ENCODE measurements at places on chromosomes 5 and 9. TPM values are rescaled to one million over a fixed set of nuclear protein-coding genes. Genes with fewer than 3 reads are reported as not detected.

The TRIO gene
- 56.0 TPM for total RNA-seq

DNA sequence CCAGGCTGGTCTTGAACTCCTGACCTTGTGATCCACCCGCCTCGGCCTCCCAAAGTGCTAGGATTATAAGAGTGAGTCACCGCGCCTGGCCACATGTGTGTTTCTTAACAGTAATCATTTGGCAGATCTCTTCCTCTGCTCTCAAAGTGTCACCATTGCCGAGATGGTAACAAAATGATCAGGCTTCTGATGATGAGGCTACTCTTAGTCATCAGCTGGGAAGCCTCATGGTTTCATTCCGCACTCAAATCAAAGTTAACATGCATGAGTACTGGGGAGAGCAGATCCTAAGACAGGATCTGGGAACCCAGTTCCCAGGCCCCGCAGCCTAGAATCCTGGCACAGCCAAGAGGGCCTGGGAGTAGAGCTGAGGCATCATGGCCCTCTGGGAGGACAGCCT lies 27.4 kb downstream of the BARHL1 start:
- DNase-seq, result no peak

DNA sequence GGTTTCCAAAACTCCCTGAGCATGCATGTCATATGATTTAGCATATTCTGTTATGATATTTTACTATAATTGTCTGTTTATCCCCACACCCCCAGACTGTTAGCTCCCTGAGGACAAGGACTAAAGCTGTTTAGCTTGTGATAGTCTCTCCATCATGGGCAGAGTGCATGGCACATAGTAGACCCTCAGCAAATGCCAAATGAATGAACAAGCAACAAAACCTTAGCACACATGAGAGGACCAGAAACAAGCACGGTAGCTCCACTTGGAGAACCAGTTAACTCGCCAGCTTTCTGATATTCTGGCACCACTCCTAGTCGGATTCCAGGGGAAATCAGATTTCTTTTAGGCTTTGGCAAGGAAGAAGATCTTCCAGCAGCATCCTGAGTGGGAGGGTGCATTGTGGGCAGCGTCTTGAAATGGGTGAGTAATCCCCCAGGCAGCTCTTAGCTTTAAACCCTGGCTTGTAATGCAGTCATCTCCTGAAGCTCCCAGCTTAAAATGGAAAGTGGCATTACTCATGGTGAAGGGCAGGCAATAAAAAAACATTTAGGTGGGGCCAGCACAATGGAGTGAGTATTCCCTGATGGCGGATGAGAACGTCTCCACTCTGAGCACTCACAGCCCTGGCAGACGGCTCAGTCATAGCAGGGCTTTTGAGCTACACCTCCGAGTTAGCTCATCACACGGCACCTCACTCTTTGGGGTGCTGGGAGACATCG lies 41.1 kb downstream of the FGF1 start:
- DNase-seq, result no peak

- DNase-seq, result no peak
Observed at GRCh38 chr5:33507426-33507825, 66.7 kb downstream of the TARS1 start.

DNA sequence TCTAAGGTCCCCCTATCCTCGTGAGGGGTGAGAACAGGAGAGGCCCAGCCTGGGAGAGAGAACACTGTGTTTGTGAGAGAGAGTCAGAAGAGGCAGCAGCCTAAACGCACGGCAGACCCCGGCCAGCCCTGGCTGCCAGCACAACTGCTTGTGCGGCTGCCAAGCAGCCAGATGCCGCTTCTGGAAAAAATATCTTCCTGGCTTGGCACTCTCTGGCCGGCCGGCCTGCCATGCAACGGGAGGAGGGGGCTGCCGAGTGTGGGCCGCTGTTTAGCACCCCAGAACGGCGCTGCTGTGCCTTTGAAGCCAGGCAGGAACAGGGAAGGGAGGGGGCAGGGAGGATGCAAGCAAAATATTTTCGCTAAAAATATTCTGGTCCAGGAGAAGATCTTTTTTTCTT lies 105.0 kb downstream of the FGF18 start:
- DNase-seq, result peak; percentile 48

- no peak for DNase-seq
Observed at GRCh38 chr9:130885484-130886375, 10.9 kb downstream of the QRFP start.

- no peak for DNase-seq
Observed at GRCh38 chr5:54187694-54188093, 122.7 kb downstream of the ARL15 start.

- DNase-seq, result peak; percentile 42
Observed at GRCh38 chr5:121503111-121503840, 348.4 kb upstream of the FTMT start.

The MRPL41 gene
- 272 TPM for total RNA-seq

Measured in Right ventricle myocardium superior (tissue), 1 donor.